T-helper 1 cell treated with Interleukin-12 subunit alpha and Interleukin-12 subunit beta and Interleukin-4 antibody, amounts not matched to agents 30 ng/mL and 1 ng/mL, for 36 hours (primary cell): ENCODE measurements at places on chromosomes 13 and 19. TPM values are rescaled to one million over a fixed set of nuclear protein-coding genes. Genes with fewer than 3 reads are reported as not detected.

Gene OR7C1
- not detected in 2 replicates for total RNA-seq

Gene KLK3
- total RNA-seq: not detected in 2 replicates

Gene VPS36
- 50.4 and 51.9 TPM in 2 replicates for total RNA-seq

Gene SYNGR4
- total RNA-seq: not detected in 2 replicates

Gene PSG1
- total RNA-seq: not detected in 2 replicates

Gene TEAD2
- total RNA-seq: not detected in 2 replicates

Gene HRC
- total RNA-seq: not detected in 2 replicates

Gene SULT2A1
- not detected in 2 replicates for total RNA-seq

Gene LONP1
- 82.2 and 82.9 TPM in 2 replicates for total RNA-seq

Gene MISP3
- total RNA-seq: 1.5 and 1.8 TPM in 2 replicates

Gene ATP4A
- total RNA-seq: not detected in 2 replicates

Gene KLK15
- not detected in 2 replicates for total RNA-seq

Gene ZNF737
- 10.5 and 10.7 TPM in 2 replicates for total RNA-seq

Gene C19orf33
- total RNA-seq: 0.51 and 0.86 TPM in 2 replicates

Gene GIPR
- 4.2 and 5.3 TPM in 2 replicates for total RNA-seq

Gene RNF113B
- not detected in 2 replicates for total RNA-seq

Gene ZNF154
- 8.5 and 9.3 TPM in 2 replicates for total RNA-seq

Gene PABPC3
- total RNA-seq: 0.12 and 0.32 TPM in 2 replicates

Gene PRODH2
- not detected in 2 replicates for total RNA-seq

Gene ZNF443
- 3.9 and 4.1 TPM in 2 replicates for total RNA-seq

Gene FBXO17
- 0.22 TPM in 1 of 2 replicates, not detected in the other for total RNA-seq

Gene ZC3H4
- total RNA-seq: 135 and 147 TPM in 2 replicates

Gene ZNF615
- 9.4 and 10.2 TPM in 2 replicates for total RNA-seq

Gene CNMD
- total RNA-seq: not detected in 2 replicates

Gene ZNF506
- total RNA-seq: 17.2 and 22.5 TPM in 2 replicates

Gene SIGLEC5
- total RNA-seq: not detected in 2 replicates

Gene N4BP2L1
- 22.2 and 23.2 TPM in 2 replicates for total RNA-seq

Gene RUBCNL
- 2.3 and 3.1 TPM in 2 replicates for total RNA-seq

Gene HOMER3
- total RNA-seq: 0.12 TPM in 2 replicates

Gene THSD8
- total RNA-seq: 13.0 and 24.6 TPM in 2 replicates

Gene RYR1
- 2.3 and 2.9 TPM in 2 replicates for total RNA-seq

Gene CNFN
- not detected in 2 replicates for total RNA-seq

Gene SSC5D
- 0.15 and 0.39 TPM in 2 replicates for total RNA-seq
